ENCODE measurements at places on chromosomes 7 and 10.
A peak's percentile ranks its signal among the peaks of the same experiment; 100 is the strongest.

GRCh38 chr10:81708929-81709328 is 166.1 kb upstream of the NRG3 start:
- no peak for DNase-seq

- no peak for DNase-seq
These were observed 1.6 kb downstream of the PHTF2 start for GRCh38 chr7:77800158-77800557.

DNA sequence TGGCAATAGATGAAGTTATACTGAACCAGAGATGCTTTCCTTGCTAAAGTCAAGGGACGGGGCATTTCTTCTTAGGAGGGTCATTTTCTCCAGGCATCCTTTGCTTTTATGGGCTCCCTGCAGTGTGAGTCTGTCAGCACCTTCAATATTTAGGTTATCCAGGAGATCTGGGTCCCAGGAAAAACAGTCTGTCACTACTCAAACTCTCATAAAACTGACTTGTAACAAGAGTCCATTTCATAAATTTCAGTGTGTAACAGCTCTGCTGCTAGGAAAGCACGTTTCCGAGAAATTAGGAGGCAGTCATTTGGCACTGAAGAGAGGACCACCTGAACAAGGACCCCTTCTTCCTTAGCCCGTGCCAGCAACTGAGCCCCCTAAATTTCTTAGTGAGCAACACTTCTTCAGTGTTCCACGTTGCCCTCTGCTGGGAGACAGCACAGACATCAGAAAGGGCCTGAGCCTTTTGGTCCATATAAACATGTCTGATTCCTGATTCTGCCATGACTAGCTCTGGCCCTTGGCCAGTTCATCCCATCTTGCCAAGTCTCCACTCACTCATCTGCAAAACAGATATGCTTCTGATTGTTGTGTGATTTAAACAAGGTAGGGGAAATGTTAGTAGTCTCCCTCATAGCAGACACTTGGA is 7.2 kb downstream of the GCC1 start:
- no peak for DNase-seq

- no peak for DNase-seq
These were observed 114.5 kb downstream of the GPR37 start for GRCh38 chr7:124651136-124651535.

- no peak for DNase-seq
These were observed 17.4 kb downstream of the CYP3A4 start for GRCh38 chr7:99766484-99767099.

DNA sequence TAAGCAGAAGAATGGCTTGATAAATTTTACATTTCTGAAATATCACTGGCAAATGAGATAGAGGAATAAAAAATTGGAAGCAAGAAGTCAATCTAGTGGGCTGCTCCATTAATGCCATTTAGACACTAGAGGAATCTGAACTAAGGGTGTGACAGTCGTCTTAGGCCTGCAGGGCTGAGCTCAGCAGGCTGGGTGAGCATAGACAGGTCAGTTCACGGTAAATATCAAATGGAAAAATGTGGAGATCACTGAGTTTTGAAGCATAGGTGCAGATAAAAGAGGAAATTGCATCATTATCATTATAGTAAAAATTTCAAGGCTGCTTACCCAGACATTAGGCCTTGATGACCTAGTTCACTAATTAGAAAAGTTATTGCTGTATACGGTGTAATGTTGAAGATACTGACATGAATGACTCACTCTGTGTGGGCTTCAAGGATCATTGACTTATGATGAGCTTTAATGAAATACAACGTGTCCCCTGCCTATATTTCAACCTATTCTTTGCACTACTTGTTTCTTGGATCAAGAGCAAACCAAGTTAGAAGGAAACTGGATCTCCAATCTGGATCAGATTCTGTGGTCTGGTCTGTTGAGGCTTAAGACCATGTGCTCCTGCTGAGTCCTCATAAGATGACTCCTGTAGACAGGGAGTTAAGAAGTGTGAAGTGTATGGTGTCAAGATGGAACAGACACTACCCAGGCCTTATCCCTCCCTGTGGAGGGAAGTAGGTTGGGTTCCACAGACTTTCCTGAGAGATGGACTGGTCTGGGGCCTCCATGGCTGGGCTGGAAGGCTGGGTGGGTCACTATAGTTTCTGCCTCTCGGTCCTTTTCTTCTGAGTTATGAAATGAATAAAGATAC is 3.6 kb downstream of the OR2F2 start:
- no peak for DNase-seq

DNA sequence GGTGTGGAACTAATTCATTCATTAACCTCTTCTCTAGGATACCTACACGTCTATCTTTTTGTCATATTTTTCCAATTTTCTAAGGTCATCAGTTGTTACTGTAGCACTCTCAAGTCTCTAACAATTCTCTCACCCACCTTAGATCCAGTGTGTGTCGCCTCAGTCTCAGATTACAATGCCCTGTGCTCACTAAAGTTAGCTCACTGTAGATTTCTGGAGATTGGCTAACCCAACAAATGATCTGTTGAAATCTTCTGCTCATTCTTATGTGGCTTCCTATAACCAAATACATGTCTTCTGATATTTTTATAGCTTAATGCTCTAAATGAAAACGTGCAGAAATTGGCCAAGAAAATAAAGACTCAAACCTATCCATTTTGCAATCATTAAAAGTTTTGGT is 142.6 kb downstream of the SLC25A13 start:
- DNase-seq: no peak

GRCh38 chr7:101953248-101953819 is 135.9 kb downstream of the CUX1 start:
- no peak for DNase-seq

- no peak for DNase-seq
These were observed 26.7 kb upstream of the CD36 start for GRCh38 chr7:80611779-80612178.

GRCh38 chr7:151782598-151783448 is 94.1 kb downstream of the PRKAG2 start:
- peak; percentile 60 for DNase-seq

- no peak for DNase-seq
These were observed 1012.4 kb upstream of the C7orf33 start for GRCh38 chr7:147578196-147578595.

- no peak for DNase-seq
These were observed 676 bp downstream of the TCAF1 start for GRCh38 chr7:143901332-143901667.

DNA sequence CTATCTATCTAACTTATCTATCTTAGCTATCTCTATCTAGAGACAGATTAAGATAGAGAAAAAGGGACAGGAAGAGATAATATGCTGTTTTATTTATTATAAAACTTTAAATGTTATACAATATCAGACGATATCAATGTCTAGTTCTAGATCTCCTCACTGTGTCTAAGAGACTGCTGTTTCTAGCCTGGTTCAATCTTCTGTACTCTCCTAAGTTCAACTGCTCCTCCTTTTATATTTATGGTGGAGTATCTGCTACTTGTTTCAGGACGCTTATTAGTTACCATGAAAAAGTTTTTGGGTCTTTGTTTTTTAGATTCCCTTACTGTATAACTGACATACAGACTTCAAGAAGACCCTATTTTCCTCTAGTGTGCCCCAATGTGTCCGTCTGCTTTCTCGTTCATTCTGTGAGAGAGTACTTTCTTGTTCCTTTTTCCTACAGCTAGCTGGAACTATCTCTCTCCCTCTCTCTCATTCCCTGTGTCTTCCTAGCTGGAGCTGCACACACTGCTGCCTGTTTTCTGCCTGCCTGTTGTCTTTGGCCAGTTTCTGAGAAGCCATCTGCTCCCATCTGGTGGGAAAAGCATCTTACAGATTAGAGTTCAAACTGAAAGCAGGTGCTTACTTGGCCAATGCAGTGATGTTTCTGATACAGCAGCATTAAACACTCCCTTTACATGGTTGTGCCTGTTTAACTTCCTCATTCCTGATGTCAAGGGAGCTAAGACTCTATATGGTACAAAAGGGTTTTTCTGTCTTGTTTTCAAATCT is 49.4 kb upstream of the ARL4A start:
- no peak for DNase-seq

- DNase-seq: no peak
These were observed 52.6 kb downstream of the HTR7 start for GRCh38 chr10:90805206-90805605.

GRCh38 chr7:47807126-47807525 is 141.1 kb downstream of the PKD1L1 start:
- no peak for DNase-seq

DNA sequence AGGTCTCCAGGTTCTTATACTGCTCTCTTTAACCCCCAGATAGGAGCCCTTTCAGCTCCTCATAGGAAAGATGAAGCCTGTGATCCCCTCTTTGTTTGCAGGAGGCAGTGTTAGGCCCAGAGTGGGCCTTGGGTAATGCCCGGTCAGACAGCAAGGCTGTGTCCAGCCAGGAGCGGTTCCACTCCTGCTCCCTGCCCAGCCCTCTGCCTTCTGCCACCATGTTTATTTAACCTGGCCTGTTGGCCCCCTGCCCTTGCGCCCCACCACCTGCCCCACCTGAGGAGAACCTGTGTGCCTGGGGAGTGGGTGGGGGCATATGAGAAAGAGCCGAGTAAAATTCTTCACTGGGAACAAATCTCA is 24.3 kb downstream of the CDH23 start:
- DNase-seq: no peak

GRCh38 chr10:13499150-13499549 is 29.7 kb downstream of the BEND7 start:
- DNase-seq: no peak

- DNase-seq: no peak
These were observed 26.6 kb upstream of the ELFN1 start for GRCh38 chr7:1643270-1644092.

GRCh38 chr7:37337522-37337921 is 111.1 kb downstream of the ELMO1 start:
- no peak for DNase-seq

GRCh38 chr7:146116521-146117222 is at the start of gene CNTNAP2:
Gene CNTNAP2 (plus strand): TSS chr7:146116801. CDS start chr7:146116877, 76 bp downstream.
- DNase-seq: no peak

- DNase-seq: no peak
These were observed 5.3 kb downstream of the ATXN7L1 start for GRCh38 chr7:105871142-105871541.

GRCh38 chr7:80624763-80625162 is 13.7 kb upstream of the CD36 start:
- no peak for DNase-seq

- no peak for DNase-seq
These were observed 203.7 kb downstream of the HERPUD2 start for GRCh38 chr7:35491233-35491632.

DNA sequence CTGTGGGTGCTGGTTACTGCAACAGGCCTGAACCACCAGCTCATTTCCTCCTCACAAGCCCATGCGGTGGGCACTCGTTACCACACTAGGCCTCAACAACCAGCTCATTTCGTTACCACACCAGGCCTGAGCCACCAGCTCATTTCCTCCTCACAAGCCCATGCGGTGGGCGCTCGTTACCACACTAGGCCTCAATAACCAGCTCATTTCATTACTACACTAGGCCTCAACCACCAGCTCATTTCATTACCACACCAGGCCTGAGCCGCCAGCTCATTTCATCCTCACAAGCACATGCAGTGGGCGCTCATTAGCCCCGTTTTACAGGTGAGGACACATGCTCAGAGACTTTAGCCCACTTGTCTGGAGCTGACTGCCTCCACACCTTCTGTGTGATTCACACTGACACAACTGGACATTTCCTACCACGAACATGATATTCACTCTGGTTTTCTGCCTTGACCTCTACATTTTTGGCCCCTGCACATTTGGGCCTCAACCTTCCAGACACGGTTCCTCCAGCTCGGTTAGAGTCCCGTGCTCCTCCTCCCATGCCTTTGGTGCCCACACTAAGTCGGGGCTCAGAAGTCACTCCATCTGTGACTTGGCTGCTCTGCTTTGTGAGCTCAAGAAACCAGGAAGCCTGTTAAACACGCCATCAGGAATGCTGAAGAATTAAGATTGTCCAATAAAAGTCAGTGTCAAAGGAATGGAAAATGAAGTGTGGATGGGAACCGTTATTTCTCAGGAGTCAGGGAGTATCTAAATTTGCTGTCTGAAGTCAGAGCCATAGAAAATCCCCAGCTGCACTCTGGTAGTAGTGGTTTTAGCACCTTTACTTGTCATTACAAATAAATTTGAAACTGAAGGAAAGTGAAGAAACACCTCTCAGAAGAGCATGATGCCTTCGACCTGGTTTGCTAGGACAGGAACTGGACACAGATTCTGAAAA is 55.8 kb upstream of the LANCL2 start:
- DNase-seq: peak; percentile 1

GRCh38 chr7:135231686-135232085 is 2.0 kb upstream of the STRA8 start:
- no peak for DNase-seq

DNA sequence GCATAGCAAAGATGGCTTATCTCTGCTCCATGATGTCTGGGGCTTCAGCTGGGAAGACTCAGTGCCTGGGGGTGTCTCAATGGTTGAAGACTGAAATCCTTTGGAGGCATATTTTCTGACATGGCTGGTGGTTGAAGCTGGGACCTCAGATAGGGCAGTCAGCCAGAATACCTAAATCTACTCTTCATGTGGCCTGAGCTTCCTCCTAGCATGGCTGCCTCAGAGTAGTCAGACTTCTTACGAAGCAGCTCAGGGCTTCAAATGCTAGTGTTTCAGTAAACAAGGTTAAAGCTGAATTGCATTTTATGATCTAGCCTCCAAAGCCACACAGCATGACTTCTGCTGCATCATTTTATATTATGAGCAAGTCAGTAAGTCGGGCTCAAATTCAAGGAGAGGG is 2.6 kb upstream of the BRAF start:
- no peak for DNase-seq

GRCh38 chr10:78512205-78512550 is 478.5 kb downstream of the RPS24 start:
- no peak for DNase-seq

DNA sequence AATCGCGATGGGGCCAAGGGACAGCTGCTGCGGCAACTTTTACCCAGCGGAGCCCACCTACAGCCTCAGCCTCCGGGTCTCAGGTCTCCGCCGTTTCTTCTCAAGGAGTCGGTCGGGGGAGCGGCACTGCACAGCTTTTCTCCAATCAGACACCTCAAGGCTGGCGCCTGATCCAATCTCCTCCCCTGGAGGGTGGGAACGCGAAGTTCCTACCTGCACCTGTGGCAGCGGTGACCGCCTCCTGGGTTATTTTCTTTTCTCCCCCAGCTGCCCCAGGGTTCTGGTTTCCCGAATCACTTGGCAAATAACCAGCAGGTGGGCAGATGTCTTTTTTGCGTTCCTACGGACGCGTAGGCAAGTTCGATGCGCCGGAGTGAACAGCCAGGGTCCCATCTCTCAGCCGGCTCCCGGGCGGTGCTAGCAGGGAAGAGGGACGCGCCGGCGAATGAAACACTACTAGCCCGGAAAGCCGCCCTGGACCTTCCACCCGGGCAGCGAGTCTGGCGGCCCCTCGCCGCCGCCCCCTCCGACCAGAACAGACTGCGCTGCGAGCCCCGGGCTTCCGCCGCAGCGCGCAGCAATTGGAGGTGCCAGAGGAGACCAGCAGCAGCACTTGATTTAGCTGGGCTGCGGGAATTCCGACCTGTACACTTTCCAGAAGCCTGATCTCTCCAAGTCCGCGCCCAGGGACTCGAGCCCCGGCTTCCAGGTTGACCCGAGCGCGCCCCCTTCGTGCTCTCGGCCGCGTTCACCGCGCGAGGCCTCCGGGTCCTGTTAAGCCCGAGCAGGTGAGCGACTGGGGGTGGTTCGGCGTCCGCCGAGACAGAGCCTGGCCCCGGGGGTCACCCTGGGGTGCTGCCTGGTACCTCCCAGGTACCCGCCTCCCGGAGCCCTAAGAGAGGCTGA is at the start of gene PRR15:
Gene PRR15 (plus strand): TSS at position 246 of the 906 bp plus-strand sequence. CDS start 2,495 bp downstream, outside the sequence.
- DNase-seq: no peak

GRCh38 chr7:978049-978346 is 2.6 kb upstream of the COX19 start:
- DNase-seq: no peak
